Psoas muscle (tissue), 8 donors: ENCODE measurements at places on chromosomes 12 and 14.

DNA sequence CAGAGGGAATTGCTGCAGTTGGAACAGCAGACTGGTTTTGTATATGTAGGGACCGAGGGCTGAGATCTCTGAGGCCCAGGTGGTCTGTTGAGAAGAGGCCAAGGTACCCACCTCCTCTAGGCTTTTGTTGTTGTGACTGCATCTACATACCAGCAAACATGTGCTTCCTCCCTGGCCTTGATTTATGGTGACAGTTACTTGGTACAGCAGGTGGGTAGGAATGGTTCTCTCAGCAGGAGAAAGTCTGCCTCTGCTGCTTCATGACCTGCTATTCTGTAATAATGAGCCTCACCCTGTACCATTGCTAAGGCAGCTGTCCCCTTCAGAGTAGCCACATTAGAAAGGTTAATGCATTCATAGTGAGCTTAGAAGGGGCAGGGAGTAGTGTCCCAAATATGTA, 196.7 kb upstream of the PELI2 start:
- DNase-seq = no peak

- DNase-seq = no peak
These were observed 98.9 kb downstream of the CHST11 start for GRCh38 chr12:104555648-104556047.

DNA sequence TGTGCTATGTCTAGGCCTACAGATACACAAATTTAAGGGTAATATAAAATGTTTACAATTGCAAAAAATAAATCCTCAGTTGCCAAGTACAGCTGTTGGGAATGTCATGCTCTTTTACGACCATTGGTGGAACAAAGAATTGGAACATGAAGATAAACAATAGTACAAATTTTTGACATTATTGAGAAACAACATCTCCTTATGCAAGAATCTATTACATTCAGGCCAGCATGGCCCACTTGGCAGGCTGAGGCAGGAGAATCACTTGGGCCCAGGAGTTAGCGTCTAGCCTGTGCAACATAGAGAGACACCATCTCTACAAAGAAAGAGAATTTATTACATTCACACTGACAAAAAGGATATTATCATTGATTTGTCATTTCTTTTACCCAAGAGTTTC, 135.9 kb upstream of the NTF3 start:
- no peak for DNase-seq

- no peak for DNase-seq
These were observed 40.8 kb downstream of the VDR start for GRCh38 chr12:47863985-47864384.

- DNase-seq = no peak
These were observed 209.1 kb downstream of the PAX9 start for GRCh38 chr14:36870776-36871175.

- DNase-seq = peak; percentile 72
These were observed 6.3 kb upstream of the MLXIP start for GRCh38 chr12:122072031-122072970.

DNA sequence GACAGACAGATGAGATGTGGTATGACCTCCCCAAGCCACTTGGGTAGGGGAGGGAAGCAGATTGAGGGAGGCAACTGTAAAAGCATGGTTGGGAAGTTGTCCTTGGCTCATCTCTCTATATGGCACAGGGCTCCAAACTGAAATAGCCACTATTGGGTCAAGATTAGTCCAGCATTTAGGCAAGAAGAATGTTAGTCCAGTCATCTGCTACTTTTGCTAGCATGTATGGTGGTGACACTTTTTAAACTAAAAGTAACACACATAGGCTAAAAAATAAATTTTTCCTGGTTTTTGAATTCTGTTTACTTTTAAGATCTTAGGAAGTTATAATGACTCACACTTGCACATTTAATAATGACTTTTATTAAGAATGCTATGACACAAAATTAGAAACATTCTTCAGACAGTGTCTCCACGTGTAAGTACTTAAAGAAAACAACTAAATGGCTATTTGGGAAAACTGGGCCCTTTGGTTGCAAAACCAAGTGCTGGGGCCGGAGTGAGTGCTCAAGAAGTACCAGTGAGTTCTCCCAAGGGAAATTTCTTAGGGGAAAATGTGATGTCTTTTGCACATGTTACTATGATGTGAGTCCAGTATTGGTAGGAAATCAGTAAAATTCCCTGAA, 179.1 kb upstream of the HIF1A start:
- no peak for DNase-seq

DNA sequence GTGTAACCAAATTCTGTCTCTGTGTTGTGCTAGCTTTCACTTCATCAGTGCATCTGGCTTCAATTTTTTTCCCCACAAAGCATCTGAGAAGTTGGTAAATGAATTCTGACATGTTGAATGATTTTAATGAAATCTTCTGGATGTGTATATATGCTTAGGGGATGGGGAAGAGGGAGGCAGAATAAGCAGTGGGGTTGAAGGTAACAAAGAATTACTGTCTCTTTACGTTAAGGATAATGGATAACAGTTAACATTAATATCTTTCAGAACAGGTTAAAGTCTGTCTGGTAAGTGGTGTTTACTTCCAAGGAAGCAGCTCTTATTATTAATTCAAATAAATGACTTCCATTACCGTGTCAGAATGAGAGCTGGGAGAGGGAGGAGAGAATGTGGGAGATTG, 261.7 kb downstream of the ERC1 start:
- DNase-seq = no peak

- no peak for DNase-seq
These were observed 42.1 kb downstream of the KDM2B start for GRCh38 chr12:121538699-121539061.

GRCh38 chr12:108337235-108338223, 1.6 kb downstream of the CMKLR1 start:
- DNase-seq = no peak

- DNase-seq = no peak
These were observed 3.7 kb downstream of the SLC38A1 start for GRCh38 chr12:46265102-46265501.

DNA sequence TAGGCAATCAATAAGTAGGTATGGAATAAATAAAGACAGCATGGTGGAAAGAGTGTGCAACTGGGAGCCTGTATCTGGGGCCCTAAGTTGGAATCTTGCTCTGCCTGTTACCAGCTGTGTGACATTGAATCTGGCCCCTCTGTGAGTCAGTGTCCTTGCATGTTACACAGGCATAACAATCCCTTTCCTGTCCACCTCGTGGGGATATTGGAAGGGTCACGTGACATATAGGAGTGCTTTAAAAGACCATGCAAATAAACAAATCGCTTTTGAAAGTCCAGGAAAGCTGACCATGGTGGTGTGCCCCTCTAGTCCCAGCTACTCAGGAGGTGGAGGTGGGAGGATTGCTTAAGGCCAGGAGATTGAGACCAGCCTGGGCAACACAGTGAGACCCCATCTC, 51.1 kb upstream of the VRK1 start:
- DNase-seq = no peak

DNA sequence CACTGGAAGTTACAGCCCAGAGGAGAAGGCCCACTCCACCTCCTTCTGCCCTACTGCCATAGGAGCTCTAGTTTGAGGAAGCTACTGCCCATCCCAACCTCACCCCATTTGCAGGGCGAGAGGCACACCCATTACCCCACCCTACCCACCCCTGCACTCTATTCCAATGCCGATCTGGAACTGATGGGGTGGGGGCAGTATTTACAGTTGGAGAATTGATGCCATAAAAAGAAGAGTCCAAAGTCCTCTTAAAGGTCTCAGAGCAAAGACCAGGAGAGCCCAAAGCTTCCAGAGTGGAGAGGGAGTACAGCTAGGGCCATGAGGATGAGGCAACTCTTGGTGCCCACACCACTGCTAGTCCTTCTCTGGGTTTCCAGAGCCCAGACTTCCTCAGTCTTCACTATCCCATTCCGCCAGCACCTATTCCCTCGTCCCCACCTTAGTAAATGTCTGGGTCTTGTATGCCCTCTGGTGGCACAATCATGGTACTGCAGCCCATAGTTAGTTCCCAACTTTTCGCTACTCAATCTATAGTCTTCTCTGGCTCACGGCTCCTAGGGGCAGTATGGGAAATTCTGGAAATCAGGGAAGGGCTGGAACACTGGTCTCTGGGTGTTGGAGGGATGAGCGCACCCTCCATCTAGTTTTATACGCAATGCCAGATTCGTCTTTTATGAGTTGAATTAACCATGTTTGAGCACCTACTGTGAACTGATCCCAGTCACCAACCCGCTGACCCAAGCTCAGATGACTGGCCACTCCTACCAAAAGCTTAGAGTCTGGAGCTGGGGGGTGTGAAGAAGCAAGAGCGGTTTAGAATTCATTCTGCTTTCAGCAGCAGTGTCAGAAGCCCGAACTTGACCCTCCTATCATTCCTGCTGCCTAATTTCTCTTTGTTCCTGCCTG, 6.9 kb upstream of the ADCY6 start:
- DNase-seq = no peak

DNA sequence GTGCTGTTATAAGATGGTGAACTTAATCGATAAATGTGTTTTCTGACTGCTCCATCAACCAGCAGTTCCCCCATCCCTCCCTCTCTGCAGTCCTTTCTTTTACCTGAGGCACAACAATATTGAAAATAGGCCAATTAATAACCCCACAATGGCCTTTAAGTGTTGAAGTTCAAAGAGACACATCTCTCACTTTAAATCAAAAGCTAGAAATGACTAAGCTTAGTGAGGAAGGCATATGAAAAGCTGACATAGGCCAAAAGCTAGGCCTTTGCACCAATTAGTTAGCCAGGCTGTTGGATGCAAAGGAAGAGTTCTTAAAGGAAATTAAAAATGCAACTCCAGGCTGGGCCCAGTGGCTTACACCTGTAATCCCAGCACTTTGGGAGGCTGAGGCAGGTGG, 43.7 kb downstream of the SAV1 start:
- DNase-seq = no peak

- no peak for DNase-seq
These were observed 53.9 kb downstream of the ZC3H14 start for GRCh38 chr14:88616697-88617096.

GRCh38 chr12:93784339-93785086, 107.3 kb downstream of the CRADD start:
- peak; percentile 77 for DNase-seq

- peak; percentile 83 for DNase-seq
These were observed 37.6 kb downstream of the PACS2 start for GRCh38 chr14:105351920-105352851.

GRCh38 chr14:32211068-32211404, 8.0 kb upstream of the RNU6-8 start:
- DNase-seq = no peak

GRCh38 chr12:92036771-92037453, 108.7 kb downstream of the BTG1 start:
- DNase-seq = no peak

GRCh38 chr12:10214895-10215267, 2.2 kb downstream of the GABARAPL1 start:
- no peak for DNase-seq

- DNase-seq = no peak
These were observed 253.2 kb downstream of the MDGA2 start for GRCh38 chr14:47422191-47422590.

- DNase-seq = no peak
These were observed 1.5 kb upstream of the GALNT6 start for GRCh38 chr12:51392556-51393237.

GRCh38 chr12:92593734-92594402, 108.9 kb upstream of the PLEKHG7 start:
- no peak for DNase-seq

GRCh38 chr14:48378541-48378940, 703.1 kb upstream of the MDGA2 start:
- DNase-seq = no peak

- peak; percentile 55 for DNase-seq
These were observed 1.6 kb downstream of the STXBP6 start for GRCh38 chr14:25048170-25049016.

DNA sequence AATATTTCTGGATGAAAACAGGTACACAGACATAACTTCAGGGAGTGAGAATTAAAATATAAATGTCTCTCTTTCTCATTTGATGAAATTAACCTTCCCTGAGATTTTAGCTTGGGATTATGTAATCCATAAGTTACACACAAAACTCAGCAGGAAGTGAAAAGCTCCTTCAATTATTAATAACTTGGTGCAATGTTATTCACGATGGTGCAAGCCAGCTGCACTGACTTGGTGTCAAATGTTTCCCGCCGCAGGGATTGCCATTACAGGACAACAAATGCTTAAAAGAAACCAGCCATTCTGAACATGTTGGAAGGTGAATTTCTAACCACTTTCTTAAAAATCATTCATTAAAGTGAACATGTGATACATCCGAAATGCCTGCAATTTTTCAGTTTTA, 250.4 kb downstream of the FOXN3 start:
- DNase-seq = no peak

- DNase-seq = no peak
These were observed 18.7 kb downstream of the SETD1B start for GRCh38 chr12:121822393-121823100.

- DNase-seq = no peak
These were observed 6.1 kb upstream of the PRKAB1 start for GRCh38 chr12:119661882-119662281.

DNA sequence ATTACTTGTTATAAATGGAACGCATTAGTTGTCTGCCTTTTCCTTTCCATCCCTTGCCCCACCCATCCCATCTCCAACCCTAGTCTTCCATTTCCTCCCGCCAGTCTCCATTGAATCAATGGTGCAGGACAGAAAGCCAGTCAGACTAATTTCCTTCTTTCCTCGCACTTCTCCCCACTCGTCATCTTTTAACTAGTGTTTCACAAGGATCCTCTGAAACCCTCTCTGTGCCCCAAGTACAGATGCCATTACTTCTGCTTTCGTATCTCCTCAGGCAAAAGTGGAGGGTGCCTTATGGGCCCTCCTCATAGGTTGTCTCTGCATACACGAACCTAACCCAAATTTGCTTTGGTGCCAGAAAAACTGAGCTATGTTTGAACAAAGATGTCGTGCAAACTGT, 4.2 kb downstream of the DAZAP2 start:
- no peak for DNase-seq

DNA sequence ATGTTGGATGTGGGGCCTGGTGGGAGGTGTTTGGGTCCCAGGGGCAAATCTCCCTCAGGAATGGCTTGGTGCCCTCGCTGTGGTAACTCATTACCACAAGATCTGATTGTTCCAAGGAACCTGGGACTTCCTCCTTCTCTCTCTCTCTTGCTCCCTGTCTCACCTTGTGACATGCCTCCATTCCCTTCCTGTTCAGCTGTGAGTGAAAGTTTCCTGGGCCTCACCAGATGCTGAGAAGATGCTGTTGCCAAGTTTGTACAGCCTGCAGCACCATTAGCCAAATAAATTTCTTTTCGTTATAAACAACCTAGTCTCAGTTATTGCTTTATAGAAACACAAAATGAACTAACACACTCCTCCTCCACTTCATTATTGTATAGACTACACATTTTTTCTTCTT, 759.8 kb upstream of the MDGA2 start:
- DNase-seq = no peak

GRCh38 chr12:130764475-130765185, 48.5 kb upstream of the RIMBP2 start:
- DNase-seq = no peak

GRCh38 chr12:57522887-57523705, 472 bp downstream of the MBD6 start:
- peak; percentile 80 for DNase-seq
